ENCODE measurements at places on chromosomes 3 and 15.

GRCh38 chr3:26004172-26004571, 214.3 kb downstream of the OXSM start:
- DNase-seq = no peak

DNA sequence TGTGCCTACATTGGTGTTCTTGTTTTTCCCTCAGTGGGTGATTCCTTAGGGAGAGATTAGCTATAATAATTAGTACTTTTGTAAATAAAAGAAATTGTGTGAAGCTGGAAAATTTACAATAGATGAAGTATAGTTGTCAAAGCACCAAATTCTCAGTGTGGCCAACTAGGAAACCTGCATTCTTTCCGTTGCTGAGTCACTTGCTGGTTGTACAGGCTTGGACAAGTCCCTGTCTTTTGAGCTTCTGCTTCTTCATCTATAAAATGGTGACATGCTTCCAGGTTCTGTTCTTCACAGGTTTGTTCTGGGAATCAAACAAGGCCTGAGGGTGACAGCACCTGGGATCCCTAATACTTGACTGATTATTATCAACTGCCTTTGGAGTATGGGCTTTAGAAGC, 184.1 kb upstream of the HES1 start:
- no peak for DNase-seq

- DNase-seq = no peak
Observed at GRCh38 chr3:65107174-65107573, 419.4 kb upstream of the ADAMTS9 start.

GRCh38 chr3:114973536-114973935, 173.6 kb downstream of the ZBTB20 start:
- no peak for DNase-seq
